ENCODE measurements at places on chromosomes 3 and 15.

GRCh38 chr15:31806106-31806505 lies 224.2 kb upstream of the CHRNA7 start:
- no peak for DNase-seq

DNA sequence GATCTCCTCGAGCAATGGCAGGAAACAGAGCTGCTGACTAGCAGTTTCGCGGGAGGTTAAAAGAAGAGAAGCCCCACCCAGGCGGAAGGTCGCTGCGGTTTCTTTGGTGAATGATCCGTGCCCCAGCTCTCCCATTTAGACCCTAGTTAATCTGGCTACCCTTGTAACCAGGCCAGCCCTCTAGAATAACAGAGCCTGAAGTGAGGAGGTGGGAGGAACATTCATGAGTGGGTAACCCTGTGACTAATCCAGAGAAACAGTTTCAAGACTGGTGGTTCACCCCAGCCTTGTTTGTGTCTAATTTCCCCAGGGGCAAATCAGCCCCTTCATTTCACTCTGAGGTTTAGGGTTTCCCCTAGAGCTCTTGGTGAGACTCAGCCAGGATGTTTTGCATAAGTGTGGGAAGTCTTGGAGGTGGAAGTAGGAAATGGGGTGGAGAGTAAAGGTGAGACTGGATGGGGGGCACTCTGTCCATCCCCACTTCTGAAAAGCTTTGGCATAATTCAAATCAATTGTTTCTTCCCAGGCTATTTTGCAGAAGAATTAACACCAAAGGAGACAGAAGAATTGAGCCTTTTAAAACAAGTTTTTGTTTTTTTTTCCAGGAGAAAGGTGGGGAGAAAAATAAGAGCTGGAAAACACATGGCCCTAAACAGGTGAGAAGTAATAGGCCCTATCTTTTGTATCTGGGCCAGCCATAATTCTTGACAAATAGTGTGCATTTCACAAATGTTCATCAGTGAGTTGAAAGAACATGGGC lies 303.1 kb downstream of the RPLP1 start:
- no peak for DNase-seq

GRCh38 chr3:78734048-78734637 lies 1033.7 kb downstream of the ROBO1 start:
- no peak for DNase-seq

- no peak for DNase-seq
Measured at GRCh38 chr15:40163657-40164416, 3.0 kb downstream of the BUB1B start.
